ENCODE measurements at places on chromosomes 2 and 18.

GRCh38 chr18:59005262-59005661 is 134.4 kb upstream of the SEC11C start:
- DNase-seq: no peak

GRCh38 chr18:33596178-33596854 is 18.3 kb downstream of the ASXL3 start:
- no peak for DNase-seq

DNA sequence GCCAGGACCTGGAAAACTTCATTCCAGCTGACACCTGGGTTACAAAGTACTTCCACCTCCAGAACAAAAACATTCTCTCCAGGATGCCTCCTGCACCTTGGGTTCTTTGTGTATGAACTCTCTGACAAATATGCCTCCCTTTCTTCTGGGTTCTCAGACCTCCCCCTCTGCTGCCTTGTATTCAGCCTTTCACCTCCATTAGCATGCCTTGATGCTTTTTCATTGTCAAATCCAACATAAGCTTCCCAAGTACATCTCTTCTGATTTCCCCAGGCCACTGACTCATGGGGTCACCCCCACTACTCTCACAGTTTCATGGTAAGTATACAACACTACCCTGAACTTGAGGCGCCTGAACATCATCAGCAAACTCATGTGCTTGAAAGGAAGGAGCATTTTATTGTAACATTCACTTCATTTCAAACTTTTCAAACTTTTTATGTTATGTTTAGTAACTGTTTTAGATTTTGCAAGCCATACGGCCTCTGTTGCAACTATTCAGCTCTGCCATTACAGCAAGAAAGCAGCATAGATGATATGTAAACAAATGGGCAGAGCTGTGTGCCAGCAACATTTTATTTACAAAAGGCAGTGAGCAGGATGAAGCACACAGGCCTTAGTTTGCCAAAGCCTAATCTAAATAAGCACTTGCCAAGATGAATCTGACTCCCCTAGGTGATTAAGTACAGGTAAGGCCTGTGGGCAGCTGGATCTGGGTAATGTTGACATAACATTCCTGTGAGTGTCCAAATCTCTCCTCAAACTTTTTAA is 32.5 kb upstream of the MRPS9 start:
- no peak for DNase-seq

DNA sequence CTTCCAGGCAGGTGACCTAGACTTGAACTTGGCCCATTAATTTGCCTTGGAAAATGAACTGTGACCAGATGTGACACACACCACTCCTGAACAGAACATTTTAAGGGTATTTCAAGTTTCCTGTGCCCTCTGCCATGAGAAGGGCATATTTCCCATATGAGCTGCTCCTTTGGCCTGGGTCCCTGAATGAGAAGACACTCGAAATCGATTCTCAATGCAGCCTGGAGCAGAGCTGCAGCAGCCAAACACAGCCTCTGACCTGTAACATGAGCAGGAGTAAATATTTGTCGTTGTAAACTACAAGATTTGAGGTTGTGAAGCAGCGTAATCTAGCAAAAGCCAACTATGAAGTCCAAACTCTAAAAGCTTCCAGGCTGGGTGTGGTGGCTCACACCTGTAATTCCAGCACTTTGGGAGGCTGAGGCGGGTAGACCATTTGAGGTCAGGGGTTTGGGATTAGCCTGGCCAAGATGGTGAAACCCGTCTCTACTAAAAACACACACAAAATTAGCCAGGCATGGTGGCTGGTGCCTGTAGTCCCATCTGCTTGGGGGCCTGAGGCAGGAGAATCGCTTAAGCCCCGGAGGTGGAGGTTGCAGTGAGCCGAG is 30.1 kb upstream of the SOS1 start:
- DNase-seq: no peak

GRCh38 chr18:13305301-13305700 is 86.7 kb downstream of the LDLRAD4 start:
- no peak for DNase-seq

- no peak for DNase-seq
Observed at GRCh38 chr2:164257742-164258141, 363.5 kb downstream of the GRB14 start.

DNA sequence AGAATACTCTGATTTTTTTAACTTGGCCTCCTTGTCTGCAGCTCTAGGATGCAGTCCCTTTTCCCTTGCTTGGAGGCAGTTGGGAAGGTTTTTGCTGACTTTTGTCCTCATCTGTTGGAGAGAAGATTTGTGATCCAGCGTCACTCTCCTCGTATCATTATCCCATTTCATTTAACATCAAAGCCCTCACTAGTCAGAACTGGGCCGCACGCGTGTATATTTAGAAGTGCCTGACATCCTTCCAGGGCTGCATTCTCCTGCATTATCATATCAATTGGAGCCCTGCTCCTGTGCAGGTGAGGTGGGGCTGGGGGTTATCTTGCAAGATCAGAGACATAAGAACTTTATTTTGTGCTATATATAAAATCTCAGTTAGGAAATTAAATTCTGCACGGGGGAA is 435.1 kb upstream of the HS6ST1 start:
- no peak for DNase-seq

DNA sequence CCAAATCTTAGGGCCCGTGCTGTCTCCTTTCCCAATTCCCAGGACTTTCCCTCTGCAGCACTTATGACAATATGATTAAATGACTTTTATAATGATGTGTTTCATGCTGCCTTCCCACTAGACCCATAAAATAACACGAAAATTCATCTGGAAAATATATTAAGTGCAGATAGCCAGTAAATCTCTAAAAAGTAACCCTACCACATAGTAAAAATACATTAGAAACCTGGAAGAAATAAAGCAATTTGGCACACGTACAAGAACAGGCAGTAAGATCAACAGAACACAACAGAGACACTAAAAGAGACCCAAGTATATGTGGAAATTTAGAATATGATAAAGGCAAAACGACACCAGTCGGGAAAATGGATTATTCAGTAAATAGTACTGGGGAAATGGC is 30.2 kb upstream of the POMC start:
- DNase-seq: no peak

DNA sequence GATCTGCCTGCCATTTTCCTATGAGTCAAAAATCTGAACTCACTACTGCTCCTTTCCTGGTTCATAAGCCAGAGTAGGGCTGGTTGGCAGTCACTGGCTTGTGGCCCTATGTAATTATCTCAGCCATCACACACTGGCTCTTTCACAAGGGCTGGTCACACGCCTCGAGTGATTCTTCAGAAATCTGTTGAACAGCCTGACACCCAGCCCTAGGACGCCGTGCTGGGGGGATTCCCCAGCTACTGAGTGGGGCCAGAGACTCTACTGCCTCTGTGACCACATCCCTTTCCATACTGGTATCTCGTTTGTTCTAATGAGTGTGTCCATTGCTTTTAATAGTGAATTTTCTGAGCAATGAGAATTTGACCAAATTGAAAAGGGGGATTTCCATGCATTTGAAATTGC is 45.8 kb upstream of the RBM44 start:
- no peak for DNase-seq

- DNase-seq: no peak
Observed at GRCh38 chr2:19158211-19158610, 200.2 kb downstream of the OSR1 start.

Measured in activated CD4-positive, alpha-beta T cell treated with anti-CD3 and anti-CD28 coated beads, Interleukin-2, amount 50 U/mL, for 4 hours (primary cell).